ENCODE measurements at places on chromosomes 1 and 21.

GRCh38 chr1:56326056-56326455 is 253.3 kb downstream of the PLPP3 start:
- peak; percentile 45 for DNase-seq

- DNase-seq: peak; percentile 75
Measured at GRCh38 chr1:45493116-45493697, 2.2 kb upstream of the TESK2 start.

- DNase-seq: no peak
Measured at GRCh38 chr1:117034791-117035290, 25.3 kb upstream of the TTF2 start.

DNA sequence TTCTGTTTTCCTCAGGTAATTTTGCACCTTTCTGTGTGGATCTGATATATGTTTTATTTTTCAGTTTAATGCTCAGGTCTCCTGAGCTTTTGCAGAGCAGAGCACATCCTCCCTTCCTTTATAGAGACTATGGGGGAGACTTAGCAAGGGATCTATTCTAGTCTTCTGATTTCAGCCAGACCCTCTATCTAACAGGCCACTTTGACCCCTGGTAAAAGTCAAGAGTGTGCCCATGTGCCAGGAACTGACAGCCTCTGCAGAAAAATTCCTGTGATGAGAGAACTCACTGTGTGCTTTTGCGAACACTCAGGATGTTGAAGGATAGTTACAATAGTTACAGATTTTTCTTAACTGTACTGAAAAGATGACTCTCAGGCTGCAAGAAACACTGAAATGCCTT is 123.3 kb downstream of the NOS1AP start:
- DNase-seq: no peak

- DNase-seq: no peak
Measured at GRCh38 chr1:119226913-119227312, 86.5 kb upstream of the WARS2 start.

- no peak for DNase-seq
Measured at GRCh38 chr1:169699707-169700106, 11.7 kb downstream of the SELL start.

DNA sequence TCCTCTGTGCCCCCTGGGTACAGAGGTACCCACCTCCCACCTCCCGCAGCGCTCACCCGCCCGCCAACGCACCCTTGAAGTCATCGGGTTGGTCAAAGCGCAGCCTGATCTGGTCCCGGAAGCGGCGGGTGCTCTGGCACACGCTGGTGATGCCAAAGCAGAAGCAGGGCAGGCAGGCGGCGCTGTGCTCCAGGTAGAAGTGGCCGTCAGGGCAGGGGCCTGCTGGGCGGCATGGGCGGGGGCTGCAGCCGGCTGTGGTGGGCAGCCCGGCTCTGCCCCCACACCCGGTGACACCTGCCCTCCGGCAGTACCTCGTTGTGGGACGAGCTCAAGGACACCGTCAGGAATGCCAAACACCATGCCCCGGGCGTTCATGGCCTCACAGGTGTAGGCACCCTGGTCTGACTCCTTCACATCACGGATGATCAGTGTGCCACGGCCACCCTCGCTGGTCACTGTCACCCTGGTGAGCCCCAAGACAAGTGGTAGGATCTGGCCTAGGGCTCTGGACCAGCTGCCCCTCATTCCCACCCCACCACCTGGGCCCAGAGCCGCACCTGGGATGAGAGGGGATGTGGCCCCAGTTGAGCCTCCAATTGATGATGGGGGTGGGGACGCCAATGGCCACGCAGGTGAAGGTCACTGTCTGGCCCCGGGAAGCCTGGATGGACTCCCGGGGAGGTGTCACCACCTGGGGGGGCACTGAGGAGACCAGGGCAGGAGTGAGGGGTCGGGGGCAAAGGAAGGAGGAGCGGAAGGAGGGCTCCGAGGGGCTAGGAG is 52.5 kb downstream of the HSPG2 start:
- DNase-seq: no peak

GRCh38 chr1:40404670-40405462 is 31.3 kb downstream of the SMAP2 start:
- peak; percentile 79 for DNase-seq

DNA sequence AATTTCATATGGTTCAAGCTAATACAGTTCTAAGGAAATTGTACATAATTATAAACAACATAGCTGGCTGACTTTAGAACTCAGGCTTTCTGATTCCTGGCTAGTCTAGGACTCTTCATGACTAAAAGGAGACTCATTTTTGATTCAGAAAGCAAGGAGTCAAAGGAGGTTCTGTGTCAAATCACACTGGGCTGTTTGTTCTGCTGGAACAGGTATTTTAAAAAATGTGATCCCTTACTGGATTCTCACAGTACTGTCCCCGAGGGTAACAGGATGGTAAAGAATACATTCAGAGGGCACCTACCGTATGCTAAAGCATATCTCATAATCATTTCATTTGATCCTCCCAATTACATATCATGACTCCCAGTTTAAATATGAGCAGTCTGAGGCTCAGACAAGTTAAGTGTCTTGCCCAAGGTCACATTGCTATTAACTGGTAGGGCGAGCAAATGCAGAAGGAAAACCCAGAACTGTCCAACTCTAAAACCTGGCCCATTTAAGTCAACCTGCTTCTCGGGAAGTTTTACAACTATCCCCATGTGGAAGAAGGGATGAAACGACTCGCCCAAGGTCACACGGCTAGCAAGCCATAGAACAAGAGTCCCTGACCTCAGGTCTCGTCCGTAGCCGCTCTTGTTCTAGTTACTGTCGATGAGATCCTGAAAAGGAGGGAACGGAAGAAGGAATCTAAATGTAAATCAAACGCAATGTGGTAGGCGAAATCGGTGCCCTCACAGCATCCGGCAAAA is 675 bp downstream of the MYSM1 start:
- DNase-seq: peak; percentile 39

- DNase-seq: no peak
Measured at GRCh38 chr1:62926681-62927252, 142.8 kb downstream of the ATG4C start.

GRCh38 chr1:202835548-202836072 is 24.9 kb downstream of the PCAT6 start:
- DNase-seq: no peak

GRCh38 chr1:199399996-199400724 is 627.4 kb upstream of the NR5A2 start:
- no peak for DNase-seq

GRCh38 chr1:119285482-119285881 is 83.1 kb upstream of the HAO2 start:
- peak; percentile 89 for DNase-seq

DNA sequence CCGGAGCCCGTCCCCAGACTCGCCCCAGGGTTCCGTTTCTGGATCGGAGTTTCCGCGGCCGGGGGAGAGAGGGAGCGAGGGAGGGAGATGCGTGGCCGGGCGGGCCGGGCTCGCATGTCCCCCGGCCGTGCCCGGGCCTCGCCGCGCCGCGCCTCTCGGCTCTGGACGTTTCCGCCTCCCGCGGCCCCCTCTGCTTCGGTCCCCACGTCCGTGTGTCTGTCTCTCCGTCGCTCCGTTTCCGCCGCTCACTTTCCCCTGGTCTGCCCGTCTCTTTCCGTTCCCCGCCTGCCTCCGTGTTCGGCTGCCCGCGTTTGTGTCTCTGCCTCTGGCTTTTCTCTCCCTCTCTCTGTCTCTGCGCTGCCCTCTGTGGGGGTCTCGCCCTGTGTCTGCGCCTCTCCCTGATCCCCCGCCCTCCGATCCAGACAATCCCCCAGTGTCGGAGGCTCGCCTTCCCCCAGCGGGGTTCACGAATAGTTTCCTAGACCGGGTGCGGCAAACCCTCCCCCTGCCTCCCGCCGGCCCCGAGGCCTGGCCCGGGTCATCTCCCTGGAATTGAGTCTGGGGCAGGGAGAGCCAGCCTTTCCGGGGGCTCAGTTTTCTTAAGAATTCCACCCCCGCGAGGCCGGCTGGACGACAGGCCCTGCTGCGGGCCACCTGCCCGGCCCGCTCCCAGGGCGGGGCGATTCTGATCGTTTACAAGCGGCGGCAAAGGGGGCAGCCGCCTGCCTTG is 735 bp downstream of the NBL1 start:
- DNase-seq: peak; percentile 26

DNA sequence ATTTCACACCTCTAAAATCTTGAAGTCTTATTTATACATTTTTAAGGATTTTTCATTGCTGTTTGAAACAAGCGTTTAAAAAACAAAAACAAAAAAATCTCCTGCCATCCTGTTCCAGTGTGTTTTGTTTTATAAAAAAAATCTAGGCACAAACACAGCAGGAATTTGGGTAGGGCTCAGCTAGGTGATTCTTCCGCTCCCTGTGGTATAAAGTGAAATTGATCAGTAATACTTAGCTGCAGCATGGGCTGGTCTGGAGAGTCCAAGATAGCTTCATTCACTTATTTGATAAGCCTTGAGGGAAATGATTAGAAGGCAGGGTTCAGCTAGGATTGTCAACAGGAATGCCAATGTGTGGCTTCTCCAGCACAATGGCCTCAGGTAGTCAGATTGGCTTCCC is 25.7 kb downstream of the ATF3 start:
- no peak for DNase-seq

DNA sequence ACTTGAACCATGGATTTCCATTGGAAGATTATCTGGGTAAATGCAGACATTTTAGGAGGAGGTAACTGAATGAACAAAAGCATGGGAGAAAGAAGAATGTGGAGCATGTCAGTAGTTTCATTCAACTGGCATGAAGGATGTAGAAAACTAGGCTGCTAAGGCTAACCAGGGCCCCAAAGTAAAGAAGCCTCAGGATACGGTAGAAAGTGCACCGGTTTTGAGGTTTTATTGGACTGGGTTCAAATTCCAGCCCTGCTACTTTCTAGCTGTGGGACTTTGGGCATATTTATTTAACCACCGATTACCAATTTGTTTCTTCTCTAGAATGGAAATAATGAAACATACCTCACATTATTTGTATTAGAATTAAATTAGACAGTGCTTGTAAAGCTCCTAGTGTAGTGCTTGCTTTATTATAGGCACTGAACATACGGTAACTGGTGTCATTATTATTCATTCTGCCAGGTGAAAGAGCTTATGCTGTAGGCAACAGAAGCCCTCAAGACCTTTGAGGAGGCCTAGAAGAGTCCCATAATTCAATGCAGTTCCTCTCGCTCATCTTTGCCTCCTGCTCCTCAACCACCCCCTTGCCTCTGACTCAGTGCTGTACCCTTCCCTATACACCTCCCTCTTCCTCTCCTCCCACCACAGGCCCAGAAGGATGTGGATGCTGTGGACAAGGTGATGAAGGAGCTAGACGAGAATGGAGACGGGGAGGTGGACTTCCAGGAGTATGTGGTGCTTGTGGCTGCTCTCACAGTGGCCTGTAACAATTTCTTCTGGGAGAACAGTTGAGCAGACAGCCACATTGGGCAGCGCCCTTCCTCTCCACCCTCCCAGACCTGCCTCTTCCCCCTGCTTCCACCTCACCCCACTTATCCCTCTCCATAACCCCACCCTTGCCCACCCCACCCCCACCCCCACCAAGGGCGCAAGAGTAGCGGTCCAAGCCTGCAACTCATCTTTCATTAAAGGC is 2.5 kb upstream of the CHTOP start:
- no peak for DNase-seq

DNA sequence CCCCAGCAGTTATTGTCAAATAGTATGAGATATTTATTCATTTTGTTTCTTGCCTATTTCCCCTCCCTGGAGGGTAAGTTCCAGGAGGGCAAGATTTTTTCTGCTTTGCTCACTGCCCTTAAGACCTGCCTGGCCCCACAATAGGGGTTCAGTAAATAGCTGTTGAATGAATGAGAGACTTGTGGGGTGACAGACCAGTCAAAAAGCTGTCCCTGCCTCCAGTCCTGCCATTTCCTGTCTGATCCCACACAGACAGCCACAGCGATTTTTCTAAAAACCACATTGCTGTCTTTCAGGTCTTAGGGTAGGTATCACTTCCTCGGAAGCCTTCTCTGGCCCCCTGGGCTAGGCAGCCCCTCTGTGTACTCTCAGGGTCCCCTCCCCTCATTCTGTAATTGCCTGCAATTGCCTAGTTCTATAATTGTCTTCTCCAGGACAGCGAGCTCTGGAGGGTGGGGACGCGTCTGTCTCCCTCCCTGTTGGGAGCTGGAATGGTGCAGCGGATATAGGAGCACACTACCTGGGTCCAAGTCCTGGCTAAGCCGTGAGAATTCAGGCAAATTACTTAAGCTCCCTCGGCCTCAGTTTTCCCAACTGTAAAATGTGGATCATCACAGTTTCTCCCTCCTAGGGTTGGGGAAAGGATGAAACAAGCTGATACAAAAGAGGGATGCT is 1.8 kb upstream of the EXTL1 start:
- no peak for DNase-seq

DNA sequence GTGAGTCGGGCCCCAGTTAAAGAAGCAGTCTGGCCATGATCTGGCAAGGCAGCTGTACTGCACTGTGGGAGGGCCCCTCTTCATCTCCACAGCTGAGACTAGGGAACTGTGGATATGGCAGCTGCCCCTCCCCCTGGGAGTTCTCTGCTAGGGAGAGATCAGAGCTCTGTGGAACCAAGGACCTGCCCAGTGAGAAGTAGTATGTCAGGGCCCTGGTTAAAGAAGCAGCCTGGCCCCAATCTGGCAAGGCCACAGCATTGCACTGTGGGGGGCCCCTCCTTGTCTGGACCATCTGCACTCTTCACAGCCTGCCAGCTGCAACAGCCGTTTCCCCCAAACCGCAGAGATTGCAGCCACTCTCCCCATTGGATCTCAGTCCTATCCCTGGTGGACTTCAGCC is 208.5 kb downstream of the DNAH14 start:
- DNase-seq: no peak

- no peak for DNase-seq
Measured at GRCh38 chr1:208559597-208560329, 315.6 kb upstream of the PLXNA2 start.

GRCh38 chr21:28608646-28609045 is 384.0 kb downstream of the LTN1 start:
- no peak for DNase-seq

DNA sequence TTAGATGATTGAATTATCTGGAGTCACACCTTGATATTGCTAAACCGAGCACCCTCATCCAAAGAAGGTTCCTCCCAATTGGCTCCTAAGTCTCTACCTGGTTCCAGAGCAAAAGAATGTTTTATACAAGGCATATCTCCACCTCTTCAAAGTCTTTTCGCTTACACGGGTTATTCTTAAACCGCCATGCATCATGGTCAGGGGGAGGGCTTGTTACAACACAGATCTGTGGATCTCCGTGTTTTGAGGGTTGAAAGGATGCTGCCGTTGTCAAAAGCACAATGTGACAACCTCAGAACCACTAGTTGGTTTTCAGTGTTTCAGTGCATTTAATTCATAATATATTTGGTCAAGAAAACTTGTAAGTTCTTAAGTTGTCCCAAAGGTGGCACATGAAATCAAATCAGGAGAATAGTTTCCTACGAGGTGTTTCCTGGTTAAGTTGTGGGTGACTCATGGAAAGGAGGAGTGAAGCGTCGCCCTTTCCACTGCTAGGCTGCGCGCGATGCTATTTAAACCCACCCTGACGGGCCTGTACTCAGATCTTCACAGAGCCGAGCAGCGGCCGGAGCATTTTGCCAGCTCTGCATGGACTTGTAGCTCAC is 1531.6 kb upstream of the TPTE start:
- DNase-seq: peak; percentile 41

DNA sequence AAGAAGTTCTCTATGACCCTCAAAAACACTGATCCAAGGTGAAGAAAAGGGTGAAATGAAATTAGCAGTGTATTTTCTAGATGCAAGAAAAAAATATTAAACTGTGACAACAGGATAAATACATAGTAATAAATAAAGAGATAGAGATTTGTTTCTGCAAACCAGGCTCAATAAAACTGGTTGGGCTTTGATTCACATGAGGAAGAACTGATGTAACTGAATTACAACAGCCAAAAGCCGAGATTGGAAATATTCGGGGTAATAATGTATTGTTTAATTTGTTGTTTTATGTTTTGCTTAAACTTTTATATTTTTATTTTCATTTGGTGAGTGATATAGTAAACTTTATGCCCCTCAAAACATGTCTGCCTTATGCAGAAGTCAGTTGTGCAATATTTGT is 285.0 kb downstream of the BRINP3 start:
- DNase-seq: no peak

All from cardiac fibroblast (primary cell).